A673 (cell line): ENCODE measurements at places on chromosomes 3 and 15.
A peak's percentile ranks its signal among the peaks of the same experiment; 100 is the strongest.

DNA sequence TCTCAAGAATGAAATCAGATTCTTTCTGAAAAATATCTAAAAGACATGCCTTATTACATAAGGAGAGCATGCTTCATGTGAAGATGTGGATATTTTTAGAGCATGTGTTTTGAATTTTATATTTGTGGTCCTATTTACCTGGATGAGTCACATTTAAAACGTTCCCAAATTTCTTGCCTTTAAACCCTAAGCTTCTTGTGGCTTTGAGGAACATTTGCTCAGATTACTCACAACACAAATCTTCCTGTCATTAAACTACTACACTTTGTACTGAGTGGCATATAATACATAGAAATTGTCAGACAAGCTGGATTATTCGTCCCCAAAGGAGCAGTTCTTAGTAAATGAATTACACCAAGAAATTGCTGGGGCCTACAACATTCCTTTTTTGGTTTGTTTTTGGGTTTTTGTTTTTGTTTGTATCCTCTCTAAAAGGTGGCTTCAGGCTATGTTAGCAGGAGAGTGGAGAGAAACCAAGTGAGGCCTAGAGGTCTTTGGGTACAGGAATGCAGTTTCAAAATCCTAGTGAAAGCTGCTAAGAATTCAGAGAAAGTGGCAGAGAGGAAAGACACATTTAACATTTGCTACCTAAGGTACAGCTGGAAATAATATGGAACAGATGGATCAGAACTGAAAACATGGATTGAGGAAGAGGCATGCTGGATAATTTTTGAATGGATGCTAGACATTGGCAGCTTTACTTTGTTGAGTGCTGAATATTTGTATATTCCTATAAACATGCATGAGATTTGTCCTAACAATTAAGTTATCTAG lies 128.1 kb downstream of the RPL22L1 start:
- DNase-seq = no peak

DNA sequence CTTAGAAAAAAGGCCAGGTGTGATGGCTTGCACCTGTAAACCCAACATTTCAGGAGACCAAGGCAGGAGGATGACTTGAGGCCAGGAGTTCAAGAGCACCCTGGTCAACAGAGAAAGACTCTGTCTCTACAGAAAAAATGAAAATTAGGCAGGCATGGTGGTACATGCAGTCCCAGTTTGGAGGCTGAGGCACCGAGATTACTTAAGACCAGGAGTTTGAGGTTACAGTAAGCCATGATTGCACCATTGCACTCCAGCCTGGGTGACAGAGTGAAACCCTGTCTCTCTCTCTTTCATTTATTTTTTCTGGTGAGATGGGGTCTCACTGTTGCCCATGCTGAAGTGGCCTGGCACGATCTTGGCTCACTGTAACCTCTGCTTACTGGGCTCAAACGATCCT lies 24.7 kb downstream of the IP6K1 start:
- no peak for DNase-seq

- no peak for DNase-seq
These were observed 27.8 kb downstream of the ALPK3 start for GRCh38 chr15:84844964-84845363.

- DNase-seq = no peak
These were observed 34.9 kb upstream of the GABRB3 start for GRCh38 chr15:26807517-26808427.

GRCh38 chr3:80771085-80771484 lies 990.4 kb downstream of the GBE1 start:
- DNase-seq = peak; percentile 60

GRCh38 chr3:178546079-178546478 lies 9.8 kb downstream of the KCNMB2 start:
- no peak for DNase-seq

DNA sequence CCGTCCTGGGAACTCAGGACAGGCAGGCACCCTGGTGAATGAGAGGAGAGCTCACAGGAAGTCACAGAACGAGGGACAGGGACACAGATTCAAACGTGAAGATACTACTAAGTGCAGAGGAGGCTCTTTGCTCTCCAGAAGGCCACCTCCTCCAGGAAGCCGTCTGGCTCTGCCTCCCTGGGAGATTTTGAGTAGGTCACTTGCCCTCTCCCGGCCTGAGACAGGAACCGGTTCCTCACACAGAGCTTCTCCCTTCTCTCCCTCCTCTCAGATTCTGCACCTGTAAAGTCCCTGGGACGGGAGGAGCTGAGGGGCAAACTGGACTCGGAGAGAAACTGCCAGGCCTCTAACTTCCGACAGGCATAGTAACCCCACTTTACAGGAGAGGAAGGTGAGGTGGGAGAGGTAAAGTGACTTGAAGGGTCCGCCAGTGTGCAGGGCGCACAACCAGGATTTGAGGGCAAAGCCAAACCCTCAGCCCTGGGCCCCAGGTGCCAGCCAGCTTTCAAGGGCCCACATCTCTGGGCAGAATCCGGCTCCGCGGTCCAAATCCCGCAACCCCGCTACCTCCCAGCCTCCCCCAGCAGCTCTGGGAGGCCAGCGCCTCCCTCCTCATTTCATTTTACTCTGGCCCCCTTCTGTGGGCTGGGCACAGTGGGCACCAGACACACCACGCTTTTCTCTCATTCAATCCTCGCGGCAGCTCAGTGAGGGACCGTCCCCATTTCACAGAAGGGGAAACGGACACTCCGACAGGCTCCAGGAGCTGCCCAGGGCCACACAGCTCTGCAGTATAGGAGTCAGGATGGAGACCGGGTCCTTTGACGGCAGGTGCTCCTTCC lies 150.2 kb downstream of the SMAD6 start:
- no peak for DNase-seq

GRCh38 chr3:160735826-160736225 lies 20.2 kb upstream of the PPM1L start:
- no peak for DNase-seq

- no peak for DNase-seq
These were observed 66.2 kb upstream of the THSD4 start for GRCh38 chr15:71048913-71049675.

DNA sequence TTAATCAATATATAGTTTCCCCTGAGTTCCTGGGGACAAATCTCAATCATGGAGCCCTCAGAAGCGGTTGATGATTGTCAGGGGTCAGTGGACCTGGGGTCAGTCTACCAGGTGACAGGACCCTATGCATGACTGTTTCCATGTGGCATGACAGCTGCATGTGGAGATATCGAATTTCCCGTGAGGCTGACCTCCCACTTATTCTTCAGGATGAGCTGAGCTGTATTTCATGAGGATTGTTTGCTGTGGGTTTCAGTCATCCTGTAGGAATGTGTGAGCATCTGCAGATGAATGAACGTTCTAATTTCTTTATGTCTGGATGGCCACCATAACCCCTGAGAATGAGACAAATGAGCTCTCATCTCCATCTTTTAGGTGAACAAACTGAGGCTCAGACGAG lies 93.0 kb upstream of the HES1 start:
- no peak for DNase-seq

DNA sequence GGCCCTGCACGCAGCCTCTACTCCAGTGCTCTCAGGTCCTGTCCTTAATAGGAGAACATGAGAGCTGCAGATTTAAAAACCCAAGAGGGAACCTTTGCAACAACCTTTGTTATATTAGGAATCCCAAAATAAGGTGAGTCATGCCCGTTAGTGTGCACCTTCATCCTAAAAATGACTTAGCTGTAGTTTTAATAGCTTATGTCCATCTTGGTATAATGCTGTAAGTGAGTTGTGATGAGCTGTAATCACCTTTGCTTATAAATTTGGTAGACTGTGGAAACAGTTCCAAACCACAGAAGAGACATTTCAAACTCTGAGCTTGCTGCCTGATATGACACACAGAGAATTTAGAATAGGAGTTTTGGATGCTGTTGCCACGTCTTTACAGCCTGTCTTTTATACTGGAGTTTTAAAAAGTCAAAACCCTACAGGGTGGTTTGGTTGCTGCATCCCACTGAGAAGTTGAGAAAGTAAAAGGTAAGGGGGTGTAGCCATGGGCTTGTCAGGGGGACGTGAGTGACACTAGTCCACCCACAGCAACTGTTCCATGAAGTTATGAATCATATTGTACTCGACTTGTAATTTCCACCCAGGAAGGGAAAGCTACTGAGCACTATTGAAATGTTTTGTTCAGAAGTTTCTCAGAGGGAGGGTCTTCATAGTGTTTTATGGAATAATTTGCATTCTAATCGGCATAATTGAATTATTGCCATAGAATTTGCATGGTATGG lies 27.4 kb upstream of the CD47 start:
- no peak for DNase-seq

- no peak for DNase-seq
These were observed 1.4 kb downstream of the AEN start for GRCh38 chr15:88622605-88622975.

GRCh38 chr15:59074607-59075006 lies 30.3 kb upstream of the CCNB2 start:
- DNase-seq = no peak

- no peak for DNase-seq
These were observed 909.1 kb downstream of the EPHA3 start for GRCh38 chr3:90016555-90016954.

DNA sequence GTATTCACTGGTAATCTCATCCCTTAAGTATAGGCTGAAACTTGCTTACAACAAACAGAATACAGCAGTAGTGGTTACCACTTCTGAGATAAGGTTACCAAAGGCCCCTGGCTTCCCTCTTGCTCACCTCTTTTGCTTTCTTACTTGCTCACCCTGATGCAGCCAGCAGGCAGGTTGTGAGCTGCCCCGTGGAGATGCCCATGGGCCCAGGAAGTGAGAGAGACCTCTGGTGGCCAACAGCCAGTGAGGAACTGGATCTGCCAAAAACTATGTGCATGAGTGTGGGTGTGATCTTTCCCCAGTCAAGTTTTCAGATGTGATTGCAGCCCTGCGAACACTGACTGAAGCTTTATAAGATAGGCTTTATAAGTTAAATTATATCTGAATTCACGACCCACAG lies 48.7 kb downstream of the NMNAT3 start:
- peak; percentile 63 for DNase-seq

DNA sequence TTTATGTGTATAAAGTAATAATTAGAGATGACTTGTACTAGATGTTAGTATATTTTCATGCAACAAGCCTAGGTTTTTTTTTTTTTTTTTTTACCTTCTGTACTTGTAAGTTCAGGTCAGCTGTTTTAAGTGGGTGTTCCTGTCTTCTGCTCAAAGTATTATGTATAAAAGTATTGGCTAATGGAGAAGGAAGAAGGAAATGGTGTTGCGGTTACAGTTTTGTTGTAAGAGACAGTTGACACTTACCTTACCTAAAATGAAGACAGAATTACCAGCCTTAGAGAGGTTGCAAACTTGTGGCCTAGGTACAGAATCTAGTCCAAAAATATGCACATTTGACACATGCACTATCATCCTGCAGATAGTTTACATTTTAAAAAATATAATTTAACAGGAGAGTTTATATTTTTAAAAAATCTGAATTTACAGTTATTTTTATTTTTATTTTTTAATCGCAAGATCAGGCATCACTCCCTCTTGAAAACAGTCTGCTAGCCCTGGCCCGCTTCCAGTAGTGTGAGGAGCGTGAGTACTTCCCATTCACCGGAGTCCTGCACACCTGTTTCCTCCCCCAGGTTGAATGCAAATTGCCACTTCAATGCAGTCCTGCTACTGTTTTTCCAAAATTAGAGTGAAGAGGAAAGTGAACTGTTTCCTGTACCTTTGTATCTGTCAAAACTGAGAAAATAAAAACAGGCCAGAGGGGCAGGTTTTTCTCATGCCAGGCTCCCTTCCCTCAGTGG lies 224.3 kb upstream of the SOX2 start:
- DNase-seq = no peak

DNA sequence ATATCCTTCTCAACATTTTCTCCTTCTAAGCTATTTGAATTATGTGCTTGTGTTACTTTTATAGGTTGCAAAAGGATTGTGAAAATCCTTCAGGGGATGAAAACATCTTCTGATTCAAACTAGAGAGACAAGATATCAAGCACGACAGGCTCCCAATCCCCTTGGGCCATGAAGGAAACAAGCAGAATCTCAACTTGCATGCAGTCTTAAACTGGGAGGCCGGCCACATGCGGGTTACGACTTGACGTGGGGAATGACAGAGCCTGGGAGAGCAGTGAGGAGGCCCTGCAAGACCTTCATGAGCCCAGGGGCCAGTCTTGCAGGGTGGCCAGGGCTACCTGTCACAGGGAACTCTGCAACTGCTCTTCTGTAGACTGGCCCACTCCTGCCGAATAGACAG lies 94.4 kb downstream of the SCN11A start:
- no peak for DNase-seq
